ENCODE measurements at places on chromosomes 16 and 17.

GRCh38 chr16:86462334-86463084, 47.8 kb upstream of the FOXF1 start:
- no peak for DNase-seq

GRCh38 chr16:69301187-69301586, 10.0 kb upstream of the VPS4A start:
- DNase-seq, result no peak

- DNase-seq, result no peak
Observed at GRCh38 chr17:74642556-74642955, 19.0 kb upstream of the CD300E start.

DNA sequence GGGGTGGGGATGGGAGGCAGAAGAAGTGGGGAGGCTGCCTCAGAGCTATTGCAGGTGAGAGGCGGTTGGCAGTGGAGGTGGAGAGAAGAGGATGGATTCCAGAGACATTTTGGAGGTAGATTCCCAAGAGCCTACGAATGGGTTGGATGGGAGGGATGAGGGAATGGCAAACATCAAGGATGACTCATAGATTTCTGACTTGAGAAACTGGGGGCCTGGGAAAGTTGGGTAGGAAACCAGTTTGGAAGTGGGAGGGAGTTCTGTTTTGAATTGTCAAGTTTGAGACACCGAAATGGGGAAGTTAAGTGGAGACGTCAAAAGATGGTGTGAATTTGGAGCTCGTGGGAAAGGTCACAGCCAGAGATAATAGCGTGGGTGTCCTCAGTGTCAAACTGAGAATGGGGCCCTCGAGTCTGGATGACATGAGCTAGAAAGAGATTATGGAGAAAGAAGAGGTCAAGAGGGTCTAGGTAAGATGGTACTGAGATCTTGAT, 6.2 kb upstream of the CYLD start:
- no peak for DNase-seq

DNA sequence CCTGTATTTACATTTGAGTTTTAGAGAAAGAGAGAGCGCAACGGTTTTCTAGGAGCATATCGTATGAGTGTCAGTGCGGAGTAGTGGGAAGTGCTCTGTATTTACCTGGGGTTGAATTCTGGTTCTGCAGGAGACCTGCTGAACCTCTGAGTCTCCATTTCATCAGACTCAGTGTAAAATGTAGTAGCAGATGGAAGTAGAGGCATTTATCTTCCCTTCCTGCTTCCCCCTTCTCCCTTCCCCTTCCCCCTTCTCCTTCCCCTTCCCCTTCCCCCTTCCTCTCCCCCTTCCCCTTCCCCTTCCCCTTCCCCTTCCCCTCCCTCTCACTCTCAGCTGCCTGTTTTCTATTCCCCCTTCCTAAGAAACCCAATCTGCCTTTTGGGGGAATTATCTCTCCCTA, 426.9 kb downstream of the NPIPA7 start:
- no peak for DNase-seq

DNA sequence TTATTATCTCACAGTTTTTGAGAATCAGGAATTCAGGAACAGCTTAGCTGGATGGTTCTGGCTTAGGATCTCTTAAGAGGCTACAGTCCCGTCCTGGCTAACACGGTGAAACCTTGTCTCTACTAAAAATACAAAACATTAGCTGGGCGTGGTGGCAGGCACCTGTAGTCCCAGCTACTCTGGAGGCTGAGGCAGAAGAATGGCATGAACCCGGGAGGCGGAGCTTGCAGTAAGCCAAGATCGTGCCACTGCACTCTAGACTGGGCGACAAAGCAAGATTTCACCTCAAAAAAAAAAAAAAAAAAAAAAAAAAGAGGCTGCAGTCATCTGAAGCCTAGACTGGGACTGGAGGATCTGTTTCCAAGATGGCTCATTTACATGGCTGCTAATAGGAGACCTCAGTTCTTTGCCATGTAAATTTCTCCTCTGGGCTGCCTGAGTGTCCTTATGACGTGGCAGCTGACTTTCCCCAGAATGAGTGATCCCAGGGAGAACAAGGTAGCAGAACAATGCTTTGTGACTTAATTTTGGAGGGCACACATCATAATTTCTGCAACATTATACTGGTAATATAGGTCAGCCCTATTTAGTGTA, 95.8 kb upstream of the CORO6 start:
- no peak for DNase-seq

GRCh38 chr17:32286518-32286900, 20.9 kb downstream of the RHBDL3 start:
- no peak for DNase-seq

DNA sequence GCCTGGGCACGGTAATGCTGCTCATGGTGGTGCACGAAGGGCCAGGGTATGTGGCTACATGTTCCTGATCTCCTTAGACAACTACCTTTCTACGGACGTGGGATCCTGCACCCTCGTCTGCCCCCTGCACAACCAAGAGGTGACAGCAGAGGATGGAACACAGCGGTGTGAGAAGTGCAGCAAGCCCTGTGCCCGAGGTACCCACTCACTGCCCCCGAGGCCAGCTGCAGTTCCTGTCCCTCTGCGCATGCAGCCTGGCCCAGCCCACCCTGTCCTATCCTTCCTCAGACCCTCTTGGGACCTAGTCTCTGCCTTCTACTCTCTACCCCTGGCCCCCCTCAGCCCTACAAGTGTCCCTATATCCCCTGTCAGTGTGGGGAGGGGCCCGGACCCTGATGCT, 12.0 kb downstream of the ERBB2 start:
- DNase-seq, result no peak

All from stimulated activated CD8-positive, alpha-beta memory T cell treated with anti-CD3 and anti-CD28 coated beads, Interleukin-7, amount 100 ng/mL, for 1 hour (primary cell).